ENCODE measurements at places on chromosomes 4 and X.

GRCh38 chr4:135316266-135316779, 1114.7 kb upstream of the PABPC4L start:
- DNase-seq, result no peak

DNA sequence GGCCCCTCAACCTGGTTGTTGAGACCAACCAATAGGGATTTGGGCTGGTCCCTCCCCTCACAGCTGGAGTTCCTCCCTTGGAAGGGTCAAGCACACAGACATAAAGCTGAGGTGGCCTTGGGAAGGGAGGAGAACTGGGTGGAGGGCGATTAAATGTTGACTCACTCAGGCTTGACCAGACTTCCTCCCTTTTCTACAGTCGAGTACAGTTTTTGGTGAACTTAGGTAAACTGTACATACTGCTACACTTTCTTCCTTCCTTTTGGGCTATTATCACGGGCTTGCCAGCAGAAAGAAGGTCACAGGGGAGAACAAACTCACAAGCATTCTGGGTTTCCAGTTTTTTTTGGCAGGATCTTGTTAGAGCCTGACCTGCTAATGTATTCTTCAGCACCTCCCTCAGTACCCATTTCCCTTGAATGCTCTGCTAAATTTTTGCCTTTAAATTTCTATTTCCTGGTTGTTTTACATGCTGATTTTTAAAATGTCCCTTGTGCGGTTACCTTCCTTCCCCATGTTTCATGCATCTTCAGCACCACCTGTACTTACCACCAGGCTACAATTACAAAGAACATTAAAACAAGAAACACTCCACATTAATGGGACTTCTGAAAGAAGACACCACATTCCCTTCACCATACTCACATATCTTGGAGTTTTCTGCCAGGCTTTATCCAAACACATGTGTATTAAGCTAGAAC, 135.2 kb upstream of the RASGEF1B start:
- DNase-seq, result no peak

- DNase-seq, result no peak
These were observed 2.9 kb upstream of the ADH6 start for GRCh38 chr4:99221980-99222379.

DNA sequence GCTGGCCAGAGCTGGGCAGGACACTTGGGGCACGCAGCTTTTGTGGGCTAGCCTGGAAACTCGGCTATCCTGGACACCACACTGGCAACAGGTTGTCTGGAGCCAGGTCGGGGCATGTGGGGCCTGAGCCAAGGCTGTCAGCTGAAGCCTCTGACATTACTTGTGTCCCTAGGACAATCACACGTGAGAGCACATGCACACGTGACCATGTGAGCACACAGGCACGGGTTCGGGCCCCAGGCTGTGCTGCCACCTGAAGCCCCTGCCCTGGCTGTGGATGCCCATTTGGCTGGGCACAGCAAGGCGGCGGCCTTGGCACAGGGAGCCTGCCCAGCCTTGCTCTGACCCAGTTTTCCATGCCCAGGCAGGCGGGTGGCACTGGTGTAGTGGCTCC, 8.7 kb upstream of the FGFR3 start:
- DNase-seq, result no peak

- DNase-seq, result peak; percentile 39
These were observed 332.7 kb downstream of the MID1IP1 start for GRCh38 chrX:39133971-39134370.
